ENCODE measurements at places on chromosomes 12 and 14.

- no peak for DNase-seq
Measured at GRCh38 chr14:69092840-69093422, 60.0 kb downstream of the DCAF5 start.

DNA sequence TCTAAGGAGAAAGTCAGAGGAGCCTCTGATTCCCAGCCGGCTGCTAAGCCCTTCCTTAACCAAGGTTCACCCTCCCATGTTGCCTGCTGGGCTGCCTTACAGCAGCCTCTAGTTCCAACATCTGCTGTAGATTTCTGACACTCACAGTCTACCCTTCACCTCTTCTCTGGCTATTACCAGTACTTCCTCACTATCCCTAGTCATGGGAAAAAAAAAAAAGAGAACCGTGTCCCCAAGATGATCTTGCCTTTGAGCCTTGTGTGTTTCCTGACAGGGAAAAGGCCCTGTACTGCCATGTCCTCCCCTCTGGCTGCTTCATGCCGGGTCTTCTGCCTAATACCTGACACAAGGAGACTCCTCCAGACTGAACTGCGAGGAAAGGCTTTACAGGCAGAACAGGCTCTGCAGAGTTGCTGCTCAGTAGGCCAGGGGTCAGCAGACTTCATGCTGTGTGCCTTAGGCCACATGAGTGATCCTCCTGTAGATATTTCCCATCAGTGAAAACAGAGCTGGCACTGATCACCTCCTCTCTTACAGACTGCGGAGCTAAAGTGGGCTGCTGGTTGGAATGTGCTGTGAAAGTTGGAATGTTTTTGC, 46.8 kb downstream of the PRKCH start:
- DNase-seq: no peak

DNA sequence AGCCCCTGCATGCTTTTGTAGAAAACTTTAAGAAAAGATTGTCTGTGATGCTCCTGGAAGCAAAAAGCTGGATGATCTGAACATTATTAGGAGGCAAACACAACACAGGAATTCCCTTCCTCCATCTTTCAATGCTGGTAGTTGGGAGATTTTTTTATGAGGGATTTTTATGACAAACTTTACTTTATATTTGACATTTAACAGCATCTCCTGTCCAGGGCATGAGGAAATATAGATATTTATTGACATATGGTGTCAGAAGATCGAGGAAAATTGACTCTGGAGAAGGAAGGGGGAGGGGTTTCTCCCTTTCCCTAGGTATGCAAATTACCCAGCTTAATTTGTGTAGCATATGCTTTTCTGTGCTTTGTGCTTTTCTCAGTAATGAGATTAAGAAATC, 37.8 kb upstream of the CISTR start:
- DNase-seq: no peak

GRCh38 chr14:57346741-57347140, 43.6 kb upstream of the NAA30 start:
- no peak for DNase-seq

DNA sequence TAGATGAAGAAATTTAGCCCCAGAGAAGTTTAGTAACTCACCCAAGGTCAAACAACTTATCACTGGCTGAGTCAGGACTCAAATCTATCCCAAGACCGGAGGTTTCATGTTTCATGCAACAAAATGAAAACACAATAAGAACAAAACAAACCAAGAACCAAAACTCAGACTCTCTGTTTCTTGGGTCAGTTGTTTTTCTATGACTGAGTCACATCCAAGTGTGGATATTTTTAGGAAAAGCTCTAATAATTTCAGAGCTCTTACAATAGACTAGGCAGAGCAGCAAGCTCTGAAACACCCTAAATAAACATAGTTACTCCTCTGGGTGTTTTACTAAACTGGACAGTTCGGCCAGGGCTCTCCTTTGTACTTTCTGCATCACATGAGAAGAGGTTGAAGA, 87.6 kb upstream of the PRB2 start:
- DNase-seq: no peak

- no peak for DNase-seq
Measured at GRCh38 chr14:32211068-32211404, 8.0 kb upstream of the RNU6-8 start.

- DNase-seq: peak; percentile 79
Measured at GRCh38 chr12:124673801-124674617, 106.6 kb upstream of the NCOR2 start.

DNA sequence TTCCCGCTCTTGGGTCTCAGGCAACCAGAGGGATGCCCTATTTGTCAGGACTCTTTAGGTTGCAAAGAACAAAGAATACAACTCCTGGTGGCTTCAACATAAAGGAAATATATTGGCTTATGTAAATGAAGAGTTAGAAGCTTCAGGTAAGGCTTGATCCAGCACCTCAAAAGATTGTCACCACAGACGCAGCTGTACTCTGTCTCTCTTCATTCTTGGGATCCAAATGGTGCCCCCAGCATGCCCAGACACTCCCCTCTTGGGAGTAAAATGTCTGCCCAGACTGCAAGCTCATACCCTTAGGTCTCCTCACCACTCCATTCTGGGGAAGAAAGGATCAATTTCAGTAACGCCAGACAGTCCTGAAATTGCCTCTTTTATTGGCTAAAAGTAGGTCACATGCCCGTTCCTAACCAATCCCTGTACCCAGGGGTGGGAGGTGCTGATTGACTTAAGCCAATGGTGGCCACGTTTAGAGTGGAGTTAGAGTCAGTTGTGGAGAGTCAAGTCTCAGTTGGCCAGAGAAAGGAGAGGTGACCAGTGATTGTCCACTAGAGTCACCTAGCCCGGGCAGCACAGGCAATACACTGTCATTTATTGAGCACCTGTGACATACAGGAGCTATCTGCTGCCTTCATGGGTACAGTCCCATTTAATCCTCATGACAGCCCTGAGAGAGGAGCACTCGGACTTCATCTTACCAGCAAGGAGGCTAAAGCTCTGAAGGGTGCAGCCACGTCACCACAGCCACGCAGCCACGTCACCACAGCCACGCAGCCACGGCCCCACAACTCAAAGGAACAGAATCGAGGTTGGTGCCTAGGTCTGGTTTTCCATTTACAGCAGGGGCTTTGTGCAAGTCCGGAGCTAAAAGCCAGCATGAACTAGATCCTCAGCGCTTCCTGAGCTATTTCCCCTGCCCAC, 19.7 kb upstream of the BEGAIN start:
- DNase-seq: no peak

DNA sequence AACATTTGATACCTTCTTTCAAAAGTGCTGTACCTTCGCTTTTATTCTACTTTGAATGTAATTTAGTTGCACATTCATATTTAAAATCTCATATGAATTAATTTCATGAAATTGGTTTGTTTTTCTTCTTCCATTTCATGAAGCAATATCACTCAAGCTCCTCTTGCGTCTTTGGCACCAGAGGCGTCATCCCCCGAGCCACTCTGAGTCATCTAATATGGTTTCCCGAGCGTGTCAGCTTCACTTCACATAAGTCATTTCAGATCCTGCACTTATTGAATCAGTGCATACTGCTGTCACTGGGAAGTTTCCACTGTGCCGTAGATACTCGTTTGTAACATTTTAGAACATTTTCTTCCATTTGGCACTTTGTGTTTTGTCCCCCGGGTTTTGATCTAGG, 105.6 kb downstream of the SLC25A47 start:
- DNase-seq: no peak

DNA sequence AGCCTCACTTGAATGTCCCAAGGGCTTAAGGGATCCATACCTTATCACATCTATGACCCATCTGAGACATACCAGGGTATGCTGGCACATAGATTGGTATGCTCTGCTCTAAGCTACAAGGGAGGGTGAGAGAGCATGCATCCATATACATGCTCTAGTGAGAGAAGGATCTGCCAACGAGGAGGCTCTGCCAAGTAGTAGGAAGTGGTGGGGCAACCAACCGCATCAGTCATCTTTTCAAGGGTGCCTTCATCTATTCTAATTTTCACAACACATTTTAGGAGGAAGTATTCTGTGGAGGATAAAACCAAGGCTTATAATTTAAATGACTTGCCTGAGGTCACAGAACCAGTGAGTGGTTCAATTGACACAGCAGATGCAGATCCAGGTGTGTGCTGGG, 6.6 kb upstream of the PPM1A start:
- DNase-seq: no peak

DNA sequence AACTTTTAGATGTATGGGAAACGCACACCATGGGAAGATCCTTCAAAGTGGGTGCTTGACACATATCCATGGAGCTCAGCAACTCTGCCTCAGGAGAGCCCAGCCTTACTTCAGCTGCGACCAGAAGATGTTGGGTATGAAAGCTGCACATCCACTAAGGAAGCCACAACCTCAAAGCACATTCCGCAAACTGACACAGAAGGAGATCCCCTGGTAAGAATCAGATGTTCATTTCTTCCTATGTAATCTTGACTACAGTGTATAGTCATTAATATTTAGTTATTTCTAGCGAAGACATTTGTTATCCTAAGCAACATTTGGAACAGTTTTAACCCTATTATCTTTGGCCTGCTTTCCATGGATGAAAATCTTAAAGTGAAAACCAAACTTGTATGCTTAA, 374.2 kb downstream of the NAV3 start:
- DNase-seq: no peak

DNA sequence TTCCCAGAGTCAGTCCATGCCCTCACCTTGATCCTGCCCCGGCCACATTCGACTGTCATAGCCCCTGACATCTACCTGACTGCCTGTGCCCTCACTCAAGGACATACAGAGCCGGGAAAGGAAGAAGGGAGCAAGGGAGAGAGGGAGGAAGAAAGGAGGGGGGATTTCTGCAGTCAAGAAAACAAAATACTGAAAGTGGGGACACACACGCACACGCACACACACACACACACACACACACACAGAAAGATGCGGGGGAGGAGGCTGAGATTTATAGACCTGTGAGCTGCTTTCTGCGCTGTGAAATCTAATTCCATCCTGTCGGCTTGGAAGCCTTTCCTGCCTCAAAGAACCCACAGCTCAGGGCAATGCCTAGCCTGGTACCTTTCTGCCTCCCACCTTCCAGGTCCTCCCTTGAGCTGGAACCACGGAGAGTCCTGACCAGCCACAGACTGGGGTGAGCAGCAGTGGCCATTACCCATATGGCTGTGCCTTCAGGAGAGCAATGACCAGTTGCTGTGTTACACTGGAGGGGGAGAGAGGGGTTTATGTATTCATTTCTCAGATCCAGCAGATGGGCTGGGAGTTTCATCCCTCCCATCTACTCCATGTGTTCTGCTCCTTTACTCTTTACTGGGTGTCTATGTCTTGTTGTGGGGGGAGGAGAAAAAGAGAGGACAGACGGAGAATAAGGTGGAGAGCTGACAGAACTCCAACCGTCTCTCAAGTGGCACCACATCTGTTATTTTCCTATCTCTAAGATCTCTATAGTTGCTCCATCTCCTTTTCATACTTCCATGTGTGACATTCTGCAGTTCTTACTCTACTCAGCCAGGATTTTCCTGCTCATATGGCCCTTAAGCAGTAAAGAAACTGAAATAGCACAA, 12.9 kb downstream of the C14orf93 start:
- DNase-seq: no peak

- no peak for DNase-seq
Measured at GRCh38 chr12:116142936-116143898, 134.3 kb downstream of the MED13L start.

- DNase-seq: no peak
Measured at GRCh38 chr12:75571204-75571603, 59.8 kb upstream of the KRR1 start.

DNA sequence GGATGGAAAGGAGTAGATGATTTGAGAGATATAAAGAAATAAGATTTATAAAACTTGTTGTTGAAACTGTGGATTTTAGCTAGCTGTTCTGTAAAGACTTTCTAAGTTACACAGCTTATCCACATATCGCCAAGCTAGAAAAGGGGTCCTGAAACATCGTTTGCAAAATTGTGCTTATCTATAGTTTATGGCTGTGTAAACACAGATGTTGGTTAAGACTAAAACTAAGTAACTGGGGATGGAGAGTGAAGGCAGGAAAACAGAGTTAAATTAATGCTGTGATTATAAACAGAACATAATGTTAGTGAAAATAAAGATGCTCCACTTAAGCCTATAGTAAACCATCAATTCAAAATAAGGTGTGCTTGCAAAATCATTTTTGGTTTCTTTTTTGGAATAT, 311.3 kb upstream of the DDHD1 start:
- no peak for DNase-seq

GRCh38 chr12:79451978-79452377, 238.8 kb downstream of the PAWR start:
- DNase-seq: peak; percentile 53

DNA sequence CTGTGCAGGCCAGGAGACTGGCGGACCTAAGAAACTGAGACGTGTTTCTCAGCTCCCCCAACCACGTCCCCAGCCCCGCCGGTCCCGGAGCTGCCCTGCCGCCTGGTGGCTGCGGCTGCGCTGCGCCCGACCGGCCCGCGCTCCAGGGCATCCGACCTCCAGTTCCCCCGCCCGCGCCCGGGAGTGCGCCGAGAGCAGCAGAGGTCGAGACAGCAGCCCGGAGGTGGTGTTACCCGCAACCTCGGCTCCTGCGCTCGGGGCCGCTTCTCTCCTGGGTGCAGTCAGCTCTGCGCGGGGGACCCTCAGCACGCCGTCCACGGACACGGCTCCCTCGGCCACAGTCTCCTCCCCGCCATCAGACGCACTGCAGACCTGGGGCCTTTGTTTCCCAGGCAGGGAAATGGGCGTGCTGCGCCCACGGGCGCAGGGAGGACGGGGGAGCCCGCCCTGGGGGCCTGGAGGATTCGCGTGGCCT, 21.6 kb upstream of the GPR132 start:
- peak; percentile 94 for DNase-seq

DNA sequence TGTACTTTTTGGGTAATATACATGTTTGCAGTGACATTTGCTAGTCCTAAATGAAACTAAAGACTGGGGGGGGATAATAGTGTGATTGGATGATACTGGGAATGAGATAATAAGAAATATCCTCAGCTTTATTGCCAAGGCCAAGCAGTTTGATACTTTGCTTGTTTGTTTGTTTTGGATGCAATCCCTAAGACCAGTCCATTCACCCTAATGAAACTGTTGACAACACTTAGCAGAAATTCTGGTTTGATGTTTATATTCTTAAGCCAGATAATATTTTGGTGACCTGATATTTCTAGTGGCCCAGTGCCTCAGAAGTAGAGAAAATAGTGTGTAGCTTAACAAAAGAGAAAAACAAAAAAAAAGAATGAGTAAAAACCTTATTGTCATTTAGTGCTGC, 1.8 kb downstream of the PHC1 start:
- DNase-seq: no peak

DNA sequence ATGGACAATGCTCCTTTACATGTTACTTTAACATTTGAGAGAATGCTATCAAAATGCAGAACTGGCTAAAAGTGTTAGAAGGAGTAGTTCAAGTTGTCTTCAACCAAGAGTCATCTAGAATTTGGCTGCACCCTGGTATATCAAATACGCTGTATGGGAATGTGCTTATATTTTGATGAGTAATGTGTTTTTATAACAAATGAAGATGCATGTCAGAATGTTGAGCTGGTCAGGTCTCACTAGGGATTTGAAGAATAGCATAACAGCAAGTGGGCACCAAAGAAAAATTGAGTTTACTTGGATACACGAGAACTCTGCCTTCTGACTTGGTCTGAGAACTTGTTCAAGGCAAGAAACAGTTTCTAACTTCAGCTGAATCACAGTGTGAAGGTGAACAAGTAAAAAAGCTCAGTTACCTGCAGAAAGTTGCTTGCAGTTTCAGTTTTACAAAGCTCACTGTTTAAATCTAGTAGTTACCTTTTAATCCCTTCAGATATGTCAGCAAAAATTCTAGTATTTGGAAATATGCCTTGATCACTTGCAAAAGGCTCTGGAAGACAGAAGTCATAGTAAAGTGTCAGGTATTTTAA, 82.3 kb downstream of the PDE3A start:
- DNase-seq: no peak

Measured in stomach (tissue), 19 donors.